ENCODE measurements at places on chromosomes 12 and 14. TPM values are rescaled to one million over a fixed set of nuclear protein-coding genes. Genes with fewer than 3 reads are reported as not detected.

The TAS2R31 gene
- 0.38 TPM for total RNA-seq

The PAH gene
- 0.51 TPM for total RNA-seq

The CCDC38 gene
- 0.08 TPM for total RNA-seq

DNA sequence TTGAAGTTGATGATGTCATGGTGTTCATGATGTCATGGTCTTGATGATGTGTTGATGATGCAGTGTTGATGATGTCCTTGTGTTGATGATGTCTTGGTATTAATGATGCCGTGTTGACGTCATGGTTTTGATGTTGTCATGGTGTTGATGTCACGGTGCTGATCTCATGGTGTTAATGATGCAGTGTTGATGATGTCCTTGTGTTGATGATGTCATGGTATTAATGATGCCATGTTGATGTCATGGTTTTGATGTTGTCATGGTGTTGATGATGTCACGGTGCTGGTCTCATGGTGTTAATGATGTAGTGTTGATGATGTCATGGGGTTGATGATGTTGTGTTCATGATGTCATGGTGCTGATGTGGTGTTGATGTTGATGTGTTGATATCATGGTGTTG lies 48.0 kb upstream of the RIMBP2 start:
- no peak for DNase-seq

- no peak for DNase-seq
Observed at GRCh38 chr14:33493266-33493665, 457.6 kb downstream of the EGLN3 start.

DNA sequence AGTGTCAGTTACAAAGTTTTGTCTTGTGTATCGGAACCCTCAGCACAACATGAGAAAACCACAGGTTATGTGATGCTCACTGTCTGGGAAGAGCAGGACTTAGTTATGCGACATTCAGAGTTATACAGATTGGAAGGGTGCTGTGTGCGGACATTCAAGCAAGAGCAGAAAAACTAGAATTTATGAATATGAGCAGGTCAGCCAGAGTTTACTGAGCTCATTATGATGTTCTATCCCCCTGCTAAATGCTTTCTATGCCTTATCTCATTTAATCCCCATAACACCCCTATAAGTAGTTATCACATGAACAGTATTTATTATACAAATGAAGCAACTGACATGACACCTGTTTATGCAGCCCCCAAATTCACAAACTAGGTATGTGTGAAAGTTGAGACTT lies 1083.2 kb downstream of the FLRT2 start:
- no peak for DNase-seq

DNA sequence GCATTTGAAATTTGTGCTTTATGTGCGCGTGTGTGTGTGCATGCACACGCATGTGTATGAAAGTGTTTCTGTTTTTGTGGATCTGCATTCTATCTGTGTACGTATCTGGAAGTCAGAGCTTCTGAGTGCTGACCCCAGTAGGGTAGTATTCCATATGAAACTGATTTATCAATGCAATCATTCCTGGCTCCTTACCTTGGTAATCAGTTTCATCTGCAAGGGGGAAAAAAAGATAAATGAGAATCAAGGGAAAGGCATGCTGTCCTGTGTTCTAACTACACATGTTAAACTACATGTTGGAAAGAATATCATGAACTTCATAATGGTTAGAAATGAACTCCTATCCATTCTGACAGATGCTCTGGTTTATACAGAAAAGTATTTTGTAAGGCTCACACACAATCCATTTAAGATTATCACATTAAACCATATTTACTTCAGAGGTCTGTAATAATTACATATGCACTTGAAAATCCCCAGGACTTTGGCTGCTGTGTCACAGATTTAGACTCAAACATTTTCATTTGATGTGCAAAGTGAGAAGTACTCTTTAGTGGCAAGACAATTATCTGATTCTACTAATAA lies 276.1 kb upstream of the LMO3 start:
- DNase-seq = no peak

- no peak for DNase-seq
Observed at GRCh38 chr14:101730626-101731186, 30.8 kb upstream of the PPP2R5C start.

- no peak for DNase-seq
Observed at GRCh38 chr12:112422531-112422930, 3.8 kb downstream of the PTPN11 start.

- no peak for DNase-seq
Observed at GRCh38 chr12:31323391-31324115, 2.4 kb downstream of the SINHCAF start.

DNA sequence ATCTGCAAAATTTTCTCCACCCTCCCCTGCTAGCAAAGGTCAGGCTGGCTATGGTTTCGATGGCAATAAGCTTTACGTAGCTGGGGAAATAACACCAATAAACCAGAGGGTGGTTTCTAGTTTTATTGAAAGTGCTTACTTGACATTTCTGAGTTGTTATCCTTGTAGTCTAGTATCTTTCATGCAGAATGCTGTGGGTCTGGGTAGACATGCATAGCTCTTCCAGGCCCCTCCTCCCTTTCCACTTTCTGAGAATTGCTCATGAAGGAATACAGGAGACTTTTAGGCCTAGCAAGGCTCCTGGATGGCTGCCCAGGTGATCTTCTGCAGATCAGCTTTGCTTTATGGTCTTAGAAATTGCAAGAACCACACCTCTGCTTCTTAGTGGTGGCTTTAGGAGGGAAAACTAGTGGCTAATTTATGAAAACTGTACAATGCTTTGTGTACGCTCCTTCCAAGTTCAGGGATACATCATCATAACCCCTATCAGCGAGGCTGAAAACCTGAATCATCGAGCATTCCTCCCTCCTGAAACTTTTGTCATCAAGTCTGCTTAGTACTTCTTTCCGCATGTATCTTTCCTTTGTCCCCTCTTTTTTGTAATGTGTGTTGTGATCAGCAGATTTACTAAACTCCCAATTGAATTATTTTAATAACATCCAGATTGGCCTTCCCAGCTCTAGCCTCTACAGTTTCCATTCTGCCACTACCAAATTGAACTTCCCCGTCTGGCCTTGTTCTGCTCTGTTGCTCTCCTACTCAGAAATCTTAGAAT lies 473.0 kb downstream of the RAD51B start:
- DNase-seq = no peak

DNA sequence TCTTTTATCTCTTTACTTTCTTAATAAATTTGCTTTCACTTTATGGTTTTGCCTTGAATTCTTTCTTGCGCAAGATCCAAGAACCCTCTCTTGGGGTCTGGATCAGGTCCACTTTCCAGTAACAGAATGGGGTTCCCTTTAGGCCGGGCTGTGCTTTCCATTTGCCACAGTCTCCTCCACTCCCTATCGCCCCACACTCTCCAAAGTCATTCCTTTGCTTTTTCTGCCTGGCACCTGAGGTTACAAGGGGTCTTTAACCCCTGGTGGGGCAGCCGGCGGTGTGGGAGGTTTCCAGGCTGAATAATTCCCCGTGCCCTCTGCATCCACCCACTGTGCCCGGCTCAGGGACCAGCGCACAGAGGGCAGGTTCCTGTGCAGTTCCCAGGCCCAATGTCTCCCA lies 42.9 kb upstream of the LHX5 start:
- DNase-seq = no peak

GRCh38 chr14:57058319-57058718 lies 210.4 kb downstream of the EXOC5 start:
- DNase-seq = no peak

DNA sequence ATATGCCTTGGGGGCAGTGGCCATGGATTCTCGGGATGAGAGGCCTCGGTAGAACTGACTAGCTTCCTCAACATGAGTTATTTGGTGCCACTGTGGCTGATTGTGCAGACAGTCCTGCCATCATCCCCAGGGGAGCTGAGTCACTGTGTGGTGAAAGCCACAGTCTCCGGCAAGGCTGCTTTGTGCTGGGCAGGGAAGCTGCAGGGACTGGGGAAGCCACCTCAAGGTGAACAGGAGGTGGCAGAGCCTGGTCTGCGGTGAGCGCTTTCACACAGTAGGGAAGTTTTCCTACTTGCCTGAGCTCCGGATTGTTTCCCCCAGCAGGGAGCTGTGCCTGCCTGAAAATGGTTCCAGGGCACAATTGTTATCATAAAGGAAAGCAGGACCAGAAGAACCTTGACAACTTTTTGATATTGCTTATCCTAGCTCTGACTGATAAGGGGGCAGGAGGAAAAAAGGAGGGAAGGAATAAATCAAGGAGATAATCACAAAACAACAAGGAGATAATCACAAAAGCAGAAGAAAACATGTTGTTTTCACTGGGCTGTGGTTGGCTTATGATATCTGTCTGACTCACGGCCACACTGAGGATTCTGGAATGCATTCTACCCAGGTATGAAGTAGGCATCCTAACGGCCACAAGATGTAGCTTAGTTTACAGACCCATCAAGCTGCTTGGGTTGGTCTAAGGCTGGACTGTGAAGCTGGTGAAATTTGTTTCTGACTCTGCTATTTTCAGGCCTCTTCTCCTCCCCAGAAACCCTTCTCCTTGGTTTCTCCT lies 32.2 kb upstream of the GNG2 start:
- DNase-seq = no peak

- peak; percentile 92 for DNase-seq
Observed at GRCh38 chr14:102235275-102235897, 69.6 kb downstream of the MOK start.

DNA sequence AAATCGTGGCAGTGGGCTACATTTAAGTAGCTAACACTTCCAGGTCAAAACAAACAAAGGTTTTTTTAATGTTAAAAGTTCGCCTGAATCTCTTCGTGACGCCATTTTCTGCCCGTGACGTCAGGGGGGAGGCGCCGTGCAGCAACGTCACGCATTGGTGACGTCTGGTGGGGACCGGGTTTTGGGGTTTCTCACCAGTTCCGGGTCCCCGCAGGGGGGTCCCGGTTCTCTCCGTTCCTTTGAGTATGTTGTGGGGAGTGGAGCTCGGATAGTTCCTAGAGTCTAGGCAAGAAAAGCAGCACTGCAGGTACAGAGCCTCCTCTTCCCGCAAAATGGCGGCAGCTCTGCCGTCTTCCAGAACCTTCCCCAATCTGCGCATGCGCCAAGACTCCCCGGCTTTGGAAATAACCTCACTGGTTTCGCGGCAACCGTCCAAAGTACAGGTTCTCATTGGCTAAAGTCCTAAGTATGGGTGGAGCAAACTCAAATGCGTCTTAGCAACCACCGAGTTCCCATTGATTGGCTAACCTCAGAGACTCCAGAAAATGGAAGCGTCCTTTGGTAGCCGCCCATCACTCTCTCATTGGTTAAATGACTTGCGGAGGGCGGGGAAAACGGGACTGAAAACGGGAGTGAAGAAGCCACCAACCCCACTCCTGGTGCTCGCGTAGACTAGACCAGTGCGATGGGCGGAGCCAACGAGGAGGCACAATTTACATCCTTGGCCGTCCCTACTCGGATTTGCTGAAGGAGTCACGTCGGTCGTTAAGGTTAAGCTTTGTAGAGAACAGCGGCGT lies at the start of gene RBM23:
Gene RBM23, minus strand, starts transcription at position 346 of the 797 bp plus-strand sequence.
- peak; percentile 100 for DNase-seq

DNA sequence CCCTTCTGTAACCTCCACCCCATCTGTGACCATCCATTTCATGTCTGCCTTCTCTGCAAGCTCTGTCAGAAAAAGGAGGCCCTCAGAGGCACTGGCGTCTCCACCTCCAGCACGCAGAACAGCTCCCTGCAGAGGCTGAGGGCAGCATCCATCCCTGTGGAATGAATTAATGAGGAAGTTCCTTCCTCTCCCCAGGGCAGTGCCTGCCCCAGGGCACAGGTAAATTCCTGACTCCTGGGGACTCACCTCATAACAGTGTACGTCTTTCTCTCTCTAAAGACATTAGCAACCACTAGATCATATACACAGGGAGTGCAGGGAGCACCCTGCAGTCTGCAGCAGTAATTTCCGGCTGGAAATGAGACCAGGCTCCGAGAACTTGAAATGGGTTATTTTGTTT lies 155.0 kb upstream of the TMEM132C start:
- DNase-seq = no peak

GRCh38 chr12:114673169-114673833 lies 10.7 kb downstream of the TBX3 start:
- DNase-seq = no peak

All from Right ventricle myocardium superior (tissue), 1 donor.